ENCODE measurements at places on chromosomes 1 and 21.

- H3K4me1 ChIP-seq: no peaks in the 10 kb centered on the region
- peak; percentile 27 for DNase-seq
- no peak overlapping the region for H3K27ac ChIP-seq
- H3K27me3 ChIP-seq: no peaks in the 10 kb centered on the region
- no peak overlapping the region for H3K4me3 ChIP-seq
- H3K36me3 ChIP-seq: no peaks in the 10 kb centered on the region
Measured at GRCh38 chr1:231091831-231092301, 51.8 kb upstream of the FAM89A start.

GRCh38 chr1:151947140-151947539 lies 37.8 kb upstream of the THEM4 start:
- H3K4me3 ChIP-seq: no peak overlapping the region
- no peak for DNase-seq
- H3K27ac ChIP-seq: peak overlapping the region; percentile 82
- no peaks in the 10 kb centered on the region for H3K36me3 ChIP-seq
- no peaks in the 10 kb centered on the region for H3K27me3 ChIP-seq

- H3K27me3 ChIP-seq: no peaks in the 10 kb centered on the region
- no peak for DNase-seq
- H3K4me3 ChIP-seq: no peak overlapping the region
Measured at GRCh38 chr1:29754573-29755375, 518.5 kb downstream of the PTPRU start.

DNA sequence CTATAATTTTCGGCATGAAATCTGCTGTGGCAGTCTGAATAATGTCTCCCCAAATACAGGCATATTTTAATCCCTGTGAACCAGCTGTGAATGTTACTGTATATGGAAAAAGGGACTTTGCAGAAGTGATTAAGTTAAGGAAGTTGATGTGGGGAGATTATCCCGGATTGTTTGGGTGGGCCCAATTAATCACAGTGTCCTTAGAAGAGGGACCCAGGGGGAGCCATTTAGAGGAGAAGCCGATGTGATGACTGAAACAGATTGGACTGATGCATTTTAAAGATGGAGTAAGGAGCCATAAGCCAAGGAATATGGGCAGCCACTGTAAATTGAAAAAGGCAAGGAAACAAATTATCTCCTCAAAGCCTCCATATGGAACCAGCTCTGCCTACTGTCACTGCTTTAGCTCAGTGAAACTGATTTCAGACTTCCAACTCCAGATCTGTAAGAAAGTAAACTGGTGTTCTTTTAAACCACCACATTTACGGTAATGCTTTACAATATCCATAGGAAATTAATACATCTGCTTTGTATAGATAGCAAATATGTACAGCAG lies 61.1 kb upstream of the GPR88 start:
- H3K36me3 ChIP-seq: peaks cover 42% of the 10 kb centered on the region
- H3K4me1 ChIP-seq: no peaks in the 10 kb centered on the region
- no peak for DNase-seq
- H3K27ac ChIP-seq: no peak overlapping the region
- H3K4me3 ChIP-seq: no peak overlapping the region
- H3K27me3 ChIP-seq: no peaks in the 10 kb centered on the region

DNA sequence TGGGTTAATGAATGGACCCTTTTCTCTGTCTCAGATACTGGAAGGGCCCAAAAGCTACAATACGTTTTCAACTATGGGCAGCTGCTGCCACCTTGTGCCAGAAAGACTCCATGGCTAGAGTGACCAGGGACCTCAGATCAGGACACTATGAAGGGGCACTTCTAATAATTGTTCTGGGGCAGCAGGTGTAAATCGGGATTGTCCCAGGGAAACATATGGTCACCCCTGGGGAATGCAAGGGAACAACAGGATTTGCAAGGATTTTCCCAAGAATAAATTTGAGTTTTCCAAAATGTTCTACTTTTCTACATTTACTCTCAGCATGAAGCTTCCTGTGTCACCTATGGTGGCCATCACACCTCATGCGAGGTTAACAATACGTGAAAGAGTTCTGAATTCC lies 12.0 kb upstream of the FCAMR start:
- H3K27ac ChIP-seq: no peak overlapping the region
- no peaks in the 10 kb centered on the region for H3K36me3 ChIP-seq
- H3K4me3 ChIP-seq: no peak overlapping the region
- no peaks in the 10 kb centered on the region for H3K4me1 ChIP-seq

DNA sequence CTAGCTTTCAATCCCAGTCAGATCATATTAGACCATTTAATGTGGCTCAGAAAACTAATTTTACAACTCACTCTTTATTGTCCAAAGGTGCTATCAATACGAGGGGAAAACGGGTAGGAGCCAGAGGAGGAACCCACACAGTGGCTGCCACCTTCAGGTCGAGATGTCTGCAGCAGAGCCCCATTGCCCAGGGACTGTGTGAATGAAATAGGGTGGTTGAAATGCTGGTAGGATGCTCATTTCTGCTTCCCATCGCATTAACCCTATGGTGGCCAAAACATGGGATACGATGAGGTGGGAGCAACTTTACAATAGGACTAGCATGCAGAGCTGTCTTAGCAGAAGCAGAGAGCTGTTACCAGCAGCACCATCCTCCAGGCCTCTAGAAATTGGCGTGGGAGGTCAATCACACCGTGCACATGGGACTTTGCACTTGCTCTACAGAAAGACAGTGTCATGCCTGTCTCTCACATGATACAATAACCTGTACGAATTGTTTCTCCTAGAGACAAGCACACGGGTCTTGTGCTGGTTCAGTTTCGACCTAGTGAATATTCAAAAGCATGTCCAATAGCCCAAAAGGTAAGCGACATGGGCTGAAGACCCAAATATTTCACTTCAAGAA lies 69.5 kb upstream of the DESI2 start:
- no peaks in the 10 kb centered on the region for H3K27me3 ChIP-seq
- no peak for DNase-seq
- H3K4me3 ChIP-seq: no peak overlapping the region
- no peak overlapping the region for H3K27ac ChIP-seq

Data from CD4-positive, alpha-beta memory T cell (primary cell).